ENCODE measurements at places on chromosomes 6 and 20.
A peak's percentile ranks its signal among the peaks of the same experiment; 100 is the strongest.

- DNase-seq: no peak
Observed at GRCh38 chr6:37936906-37937305, 117.4 kb downstream of the ZFAND3 start.

- DNase-seq: no peak
Observed at GRCh38 chr6:153150752-153151440, 19.8 kb upstream of the RGS17 start.

DNA sequence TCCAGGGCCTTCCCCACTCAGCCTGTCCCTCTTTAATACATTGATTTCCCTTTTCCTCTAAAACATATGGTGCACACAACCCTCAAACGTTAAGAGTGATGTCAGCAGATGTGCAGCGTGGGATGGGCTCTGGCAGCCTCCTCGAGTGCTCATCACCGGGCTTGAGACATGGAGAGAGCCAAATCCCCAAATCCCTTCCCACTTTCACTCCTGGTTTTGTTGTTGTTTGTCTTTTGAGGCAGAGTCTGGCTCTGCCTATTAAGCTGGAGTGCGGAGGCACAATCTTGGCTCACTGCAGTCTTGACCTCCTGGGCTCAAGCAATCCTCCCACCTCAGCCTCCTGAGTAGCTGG is 5.8 kb upstream of the PLTP start:
- no peak for DNase-seq

DNA sequence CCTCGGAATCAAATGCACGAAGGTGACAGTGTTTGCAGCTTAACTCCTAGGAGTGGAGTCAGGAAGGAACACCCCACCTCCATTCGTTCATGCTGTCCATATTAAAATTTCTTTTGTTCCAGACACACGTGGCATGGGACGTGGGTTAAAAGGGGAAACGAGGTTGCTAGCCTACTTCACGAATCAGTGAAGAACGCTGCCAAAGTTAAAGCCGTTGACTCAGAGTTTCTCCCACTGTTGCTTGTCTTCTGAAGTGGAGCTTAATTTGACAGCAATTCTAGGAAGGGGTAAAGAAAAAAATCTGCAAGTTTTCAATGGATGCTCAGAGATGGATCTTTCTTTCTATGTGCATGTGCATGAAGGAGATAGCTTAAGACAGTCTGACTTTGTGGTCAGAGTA is 499.1 kb downstream of the CD83 start:
- no peak for DNase-seq

- DNase-seq: no peak
Observed at GRCh38 chr6:129141499-129141898, 258.6 kb downstream of the LAMA2 start.

DNA sequence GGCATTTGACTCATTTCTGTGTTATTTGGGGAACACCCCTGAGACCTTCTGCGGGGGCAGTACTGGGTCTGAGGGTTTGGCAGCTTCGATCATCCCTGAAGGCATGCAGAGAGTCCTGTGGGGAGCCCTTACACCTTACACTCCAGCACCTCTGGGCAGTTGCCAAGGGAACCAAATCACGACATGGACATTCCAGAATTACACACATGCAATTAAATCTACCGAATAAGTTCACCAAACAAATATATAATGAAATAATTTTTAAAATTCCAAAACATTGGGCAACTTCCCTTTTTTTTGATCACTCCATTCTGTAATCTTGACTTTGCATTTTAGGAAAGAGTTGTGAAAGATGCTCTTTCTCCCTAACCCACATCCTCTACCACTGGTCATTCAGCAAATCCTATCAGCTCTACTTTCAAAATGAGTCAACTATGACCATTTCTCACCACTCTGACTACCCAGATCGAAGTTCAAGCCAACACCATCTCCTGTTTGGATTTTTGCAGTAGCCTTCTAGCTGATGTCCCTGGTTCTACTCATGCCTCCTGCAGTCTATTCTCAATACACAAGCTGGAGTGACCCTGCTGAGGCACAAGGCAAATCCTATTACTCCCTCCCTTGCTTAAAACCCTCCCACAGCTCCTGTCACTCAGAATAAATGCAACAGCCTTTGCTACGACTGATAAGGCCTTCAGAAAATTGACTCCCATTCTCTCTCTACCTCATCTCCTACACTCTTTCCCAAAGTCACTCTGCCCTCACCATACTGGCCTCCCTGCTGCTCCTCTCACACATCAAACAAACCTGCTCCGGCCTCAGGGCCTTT is 533.3 kb downstream of the HACE1 start:
- no peak for DNase-seq

DNA sequence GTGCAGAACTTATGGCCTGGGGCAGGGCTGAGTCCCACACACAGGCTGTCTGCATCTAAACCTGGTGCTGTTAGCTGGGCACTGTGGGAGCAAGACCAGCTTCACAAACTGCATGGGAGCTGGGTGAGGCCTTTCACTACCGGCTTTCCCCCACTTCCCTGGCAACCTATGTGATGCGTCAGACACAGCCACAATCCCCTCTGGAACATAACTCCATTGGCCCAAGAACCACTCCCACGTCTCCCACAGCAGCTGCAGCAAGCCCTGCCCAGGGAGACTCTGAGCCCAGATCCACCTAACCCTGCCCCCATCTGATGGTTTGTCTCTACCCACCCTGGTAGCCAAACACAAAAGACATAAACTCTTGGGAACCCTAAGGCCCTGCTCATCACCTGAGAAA is 9.3 kb downstream of the WDR27 start:
- no peak for DNase-seq

GRCh38 chr6:143759666-143760065 is 81.9 kb downstream of the PHACTR2 start:
- no peak for DNase-seq

DNA sequence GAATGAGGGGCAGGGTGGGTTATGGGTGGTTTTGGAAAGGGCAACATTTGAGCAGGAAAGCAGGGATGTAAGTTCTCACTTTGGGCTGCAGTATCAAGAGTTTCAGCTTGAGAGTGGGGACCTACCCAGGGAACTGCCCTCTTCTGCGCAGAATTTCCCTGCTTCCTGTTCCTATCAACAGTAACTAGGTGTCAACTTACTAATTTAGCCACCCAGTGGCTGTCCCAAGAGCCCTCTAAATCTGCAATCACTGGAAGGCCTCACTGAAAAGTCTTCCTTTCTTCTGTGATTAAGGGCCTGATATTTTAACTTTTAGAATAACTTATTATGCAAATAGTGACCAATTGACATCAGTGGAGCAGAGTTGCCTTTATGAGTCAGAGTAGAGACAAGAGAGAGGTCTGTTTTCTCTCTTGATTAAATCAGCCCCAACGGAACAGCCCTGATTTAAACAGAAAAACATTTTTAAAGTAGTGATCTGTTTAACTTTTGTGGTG is 118.2 kb upstream of the RIPOR2 start:
- no peak for DNase-seq

DNA sequence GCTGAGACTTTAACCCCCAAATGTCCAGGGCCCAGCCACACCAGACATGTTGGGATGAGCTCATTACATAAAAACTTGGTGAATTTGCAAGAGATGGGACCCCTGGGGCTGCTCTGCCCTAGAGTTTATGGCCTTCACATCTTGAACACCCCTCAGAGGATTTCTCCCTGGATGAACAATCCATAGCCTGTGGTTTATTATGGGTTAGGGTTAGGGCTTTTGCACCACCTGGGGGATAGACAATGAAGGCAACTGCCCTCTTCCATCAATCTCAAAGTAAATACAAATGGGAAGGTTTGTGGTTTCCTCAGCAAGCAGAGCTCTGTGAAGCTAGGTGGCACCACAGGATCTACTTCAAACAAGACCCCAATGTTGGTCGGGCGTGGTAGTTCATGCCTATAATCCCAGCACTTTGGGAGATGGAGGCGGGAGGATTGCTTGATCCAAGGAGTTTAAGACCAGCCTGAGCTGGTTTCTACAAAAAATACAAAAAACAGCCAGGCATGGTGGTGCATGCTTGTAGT is 17.4 kb downstream of the SPINT3 start:
- no peak for DNase-seq

DNA sequence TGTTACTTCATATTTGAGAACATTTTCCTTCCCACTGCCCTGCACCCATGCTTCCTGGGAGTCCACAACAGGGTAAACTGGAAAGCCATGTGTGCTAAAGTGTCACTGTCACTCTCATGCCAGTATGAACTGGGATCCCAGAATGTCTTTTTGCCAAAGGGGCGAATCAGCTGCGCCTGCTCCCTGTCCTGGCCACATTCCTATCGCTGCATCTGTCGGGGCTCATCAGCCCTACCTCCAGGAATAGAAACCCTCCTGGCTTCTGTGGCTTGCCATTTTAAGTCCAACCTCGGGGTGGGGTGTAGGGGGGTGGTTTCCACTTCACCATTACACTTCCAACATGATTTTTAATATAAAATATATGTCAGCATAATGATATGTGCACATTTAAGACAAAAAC is 933 bp downstream of the KLHL31 start:
- no peak for DNase-seq

- DNase-seq: no peak
Observed at GRCh38 chr20:2680046-2680445, 12.5 kb upstream of the EBF4 start.

DNA sequence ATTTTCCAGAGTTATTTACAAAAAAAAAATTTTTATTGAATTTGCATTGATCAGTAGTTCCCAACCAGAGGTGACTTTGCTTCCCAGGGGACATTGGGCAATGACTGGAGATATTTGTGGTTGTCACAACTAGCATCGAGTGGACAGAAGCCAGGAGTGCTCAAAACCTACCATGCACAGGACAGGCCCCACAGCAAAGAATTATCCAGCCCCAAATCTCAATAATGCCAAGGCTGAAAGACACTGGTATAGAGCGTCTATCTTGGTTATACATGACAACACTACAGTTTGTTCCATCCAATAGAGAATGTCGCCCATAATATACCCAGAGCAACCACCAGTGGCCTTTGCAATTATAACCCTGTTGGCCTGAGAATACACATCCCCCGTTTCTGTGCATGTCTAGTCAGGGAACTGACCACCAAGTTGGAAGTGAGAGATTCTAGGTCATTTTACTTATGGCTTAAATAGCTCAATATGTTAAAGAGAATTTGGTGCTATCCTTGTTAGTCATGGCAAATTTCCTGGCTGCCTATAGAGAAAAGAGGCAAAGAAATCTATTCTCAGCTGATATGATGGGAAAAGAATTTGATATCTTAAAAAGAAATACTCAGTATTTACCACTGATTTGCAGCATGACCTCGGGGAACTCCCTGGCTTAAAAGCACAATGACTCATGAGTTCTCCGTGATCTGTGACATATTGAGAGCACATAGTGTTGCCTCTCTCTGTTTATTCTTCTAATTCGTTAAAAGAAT is 76.0 kb upstream of the ADTRP start:
- no peak for DNase-seq

DNA sequence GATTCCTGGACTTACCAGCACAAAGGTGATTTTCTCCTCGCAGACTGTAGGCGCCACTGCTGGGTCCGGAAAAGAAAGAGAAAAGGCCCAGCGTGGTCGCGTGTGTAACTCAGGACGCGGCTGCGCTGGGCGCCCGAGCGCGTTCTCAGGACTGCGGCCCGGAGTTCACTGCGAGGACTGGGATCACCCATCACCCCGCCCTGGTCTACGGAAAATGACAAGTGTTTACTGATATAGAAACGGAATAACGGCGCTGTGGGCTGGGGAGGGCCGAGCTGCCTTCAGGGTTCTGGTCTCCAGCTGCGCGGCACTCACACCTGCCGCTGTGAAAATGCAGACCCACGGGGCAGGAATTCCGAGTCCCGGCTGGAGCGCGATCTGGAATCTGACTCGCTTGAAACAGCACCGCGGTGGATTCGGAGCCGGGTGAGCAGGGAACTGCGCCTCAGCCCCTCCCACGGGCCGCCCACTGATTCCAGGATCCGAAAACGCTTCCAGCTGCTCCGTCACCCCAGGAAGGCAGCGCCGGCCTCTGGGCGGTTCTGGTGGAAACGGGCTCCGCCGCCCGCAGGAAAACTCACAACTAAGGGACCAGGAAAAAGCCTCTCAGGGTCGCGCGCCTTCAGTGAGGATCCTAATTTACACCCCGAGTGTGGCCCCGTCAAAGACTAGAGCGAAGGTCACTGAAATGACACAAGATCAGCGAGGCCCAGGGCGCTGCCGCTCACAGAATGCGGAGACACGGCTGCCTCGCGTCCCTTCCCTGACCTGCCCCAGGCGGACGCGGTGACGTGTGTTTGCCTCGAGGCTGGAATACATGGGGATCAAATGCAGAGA is 34.5 kb downstream of the HLA-A start:
- DNase-seq: peak; percentile 65

DNA sequence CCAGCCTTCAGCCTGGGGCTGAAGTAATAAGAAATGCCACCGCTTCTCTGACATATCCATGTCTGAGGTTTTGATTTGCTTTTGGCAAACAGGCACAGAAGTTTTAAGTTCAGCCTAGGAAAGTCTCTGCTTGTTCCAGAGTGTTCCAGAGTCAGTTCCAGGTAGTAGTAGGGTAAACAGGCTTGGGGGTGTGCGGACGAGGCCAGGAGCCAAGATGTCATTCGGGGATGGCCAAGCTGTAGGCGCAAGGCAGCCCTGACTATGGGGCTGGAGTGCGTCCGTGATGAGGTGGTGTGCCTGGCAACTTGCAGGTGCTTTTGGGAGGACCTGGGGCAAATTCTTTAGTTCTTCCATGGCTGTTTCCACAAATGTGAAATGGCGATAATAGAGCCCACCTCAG is 60.3 kb downstream of the IRF4 start:
- DNase-seq: no peak

DNA sequence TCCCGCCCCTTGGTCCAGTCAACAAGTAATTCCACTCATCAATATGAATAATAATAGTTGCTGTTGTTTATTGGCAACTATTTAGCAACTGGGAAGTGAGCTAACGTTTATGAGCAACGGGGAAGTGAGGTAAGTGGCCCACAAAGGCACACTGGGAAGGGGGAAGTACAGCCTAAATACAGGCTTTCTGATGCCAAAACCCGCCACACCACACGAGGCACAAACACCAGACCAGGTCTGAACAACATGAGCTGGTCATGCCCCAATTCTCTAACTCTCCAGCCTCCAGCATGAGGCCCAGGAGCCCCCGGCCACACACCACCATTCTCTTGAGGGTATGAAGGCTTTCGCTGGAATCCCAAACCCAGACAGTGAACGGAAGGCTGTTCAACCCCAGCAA is 50.8 kb downstream of the PREX1 start:
- DNase-seq: no peak

GRCh38 chr6:134123666-134124208 is 71.3 kb upstream of the SLC2A12 start:
- DNase-seq: no peak

GRCh38 chr6:137217801-137218472 is 1.2 kb downstream of the IFNGR1 start:
- no peak for DNase-seq

- no peak for DNase-seq
Observed at GRCh38 chr6:139754898-139755775, 380.7 kb upstream of the CITED2 start.

DNA sequence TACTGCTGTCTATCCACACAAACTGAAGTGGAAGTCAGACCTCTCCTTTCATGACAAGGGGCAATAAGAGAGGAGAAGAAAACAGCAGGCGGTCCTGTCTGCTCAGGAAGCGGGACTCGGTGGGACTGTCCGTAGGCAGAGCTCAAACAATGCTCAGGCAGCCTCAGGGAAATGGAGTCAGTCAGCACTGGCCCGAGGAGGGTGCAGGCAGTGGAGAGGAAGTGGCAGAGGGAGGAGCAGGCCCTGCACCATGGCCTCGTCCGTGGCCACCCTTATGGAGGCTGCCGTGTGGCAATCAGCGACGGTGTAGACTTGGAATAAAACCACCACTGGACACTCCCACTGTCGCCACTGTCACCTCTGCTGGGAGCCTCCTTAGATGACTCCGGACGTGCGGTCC is 19.6 kb downstream of the FOXC1 start:
- DNase-seq: no peak
